ENCODE measurements at places on chromosomes 1 and 21.

GRCh38 chr21:17003763-17004373 is 509.0 kb upstream of the CXADR start:
- DNase-seq = peak; percentile 55

DNA sequence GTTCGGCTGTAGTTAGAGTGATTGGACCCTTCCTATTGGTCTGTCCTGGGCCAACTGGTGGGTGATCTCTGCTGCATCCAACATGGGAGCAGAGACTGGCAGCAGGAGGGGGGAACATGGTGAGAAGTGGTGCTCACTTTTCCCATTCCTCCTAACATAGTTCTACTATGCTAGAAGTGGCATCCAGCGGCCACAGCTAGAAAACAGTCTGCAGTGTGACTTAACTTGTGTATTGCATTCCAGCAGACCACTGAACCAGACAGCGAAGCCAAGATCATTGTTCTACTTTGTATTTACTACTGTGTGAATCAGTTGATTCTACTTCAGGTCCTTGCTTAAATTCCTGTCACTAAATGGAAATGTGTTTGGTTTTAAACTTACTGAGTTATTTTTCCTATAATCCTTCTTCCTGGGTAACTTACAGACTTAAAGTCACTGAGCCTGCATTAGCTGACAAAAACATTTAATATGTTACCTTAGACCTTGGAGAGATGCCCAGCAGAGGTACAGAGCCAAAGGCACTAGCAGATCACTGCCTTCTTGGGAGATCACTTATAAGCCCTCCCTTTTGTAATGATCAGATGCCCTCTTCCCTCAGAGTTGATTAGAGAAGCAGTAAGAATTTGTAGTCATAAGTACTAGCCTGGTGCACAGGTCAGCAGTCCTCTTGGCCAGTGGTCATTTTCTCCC is 8.2 kb downstream of the FABP3 start:
- DNase-seq = no peak

DNA sequence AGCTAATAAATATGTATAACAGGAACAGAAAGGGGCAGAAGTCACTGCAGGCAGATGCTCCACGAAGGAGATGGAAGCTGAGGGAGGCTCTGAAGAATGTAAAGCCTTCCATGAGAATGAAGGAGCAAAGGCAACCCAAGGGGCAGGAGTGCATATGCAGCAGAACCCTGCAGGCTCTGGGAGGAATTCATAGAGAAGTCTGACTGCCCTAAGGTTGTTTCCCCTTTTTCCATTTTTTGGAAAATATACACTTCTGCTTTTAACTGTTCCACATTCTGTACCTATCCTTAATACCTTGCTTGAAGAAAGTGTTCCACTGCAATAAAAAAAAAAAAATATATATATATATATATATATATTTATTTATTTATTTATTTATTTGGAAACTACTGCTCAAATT is 69.6 kb downstream of the CD34 start:
- no peak for DNase-seq

DNA sequence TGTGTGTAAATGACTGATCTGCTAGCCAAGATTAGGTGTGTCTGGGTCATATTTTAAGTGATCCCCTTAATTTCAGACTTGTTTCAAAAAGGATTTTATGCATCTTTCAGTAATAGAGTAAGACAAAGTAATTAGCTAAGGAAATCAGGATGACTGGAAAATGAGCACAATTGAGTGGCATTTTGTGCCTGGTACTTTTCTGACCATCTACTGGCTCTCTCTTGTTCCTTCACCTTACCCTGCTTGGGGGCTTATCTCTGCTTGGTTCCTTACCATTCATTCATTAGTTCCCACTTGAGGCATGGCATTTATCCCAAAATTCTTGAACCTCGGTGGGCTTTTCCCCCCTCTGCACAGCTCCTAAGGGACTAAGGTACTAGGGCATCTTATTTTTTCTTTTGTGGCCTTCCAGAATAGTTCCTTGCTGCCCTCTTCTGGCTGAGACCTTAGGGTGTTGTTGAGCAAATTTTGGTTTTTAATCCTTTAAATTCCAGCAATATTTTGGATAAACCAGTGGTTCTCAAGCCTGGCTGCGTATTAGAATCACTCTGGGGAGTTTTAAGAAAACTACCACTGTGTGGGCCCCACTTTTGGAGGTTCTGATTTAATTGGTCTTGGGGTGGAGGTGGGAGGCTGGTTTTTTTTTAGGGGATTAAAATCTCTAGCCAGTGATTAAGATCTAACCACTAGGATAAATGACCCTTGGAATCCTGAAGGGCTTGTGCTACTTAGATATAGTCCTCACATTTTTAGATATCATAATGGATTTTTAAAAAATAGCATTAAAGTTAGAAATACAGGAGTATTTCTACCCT is 50.8 kb downstream of the HS2ST1 start:
- DNase-seq = peak; percentile 49

GRCh38 chr1:155198547-155198906 is 9.2 kb downstream of the THBS3 start:
- DNase-seq = no peak

DNA sequence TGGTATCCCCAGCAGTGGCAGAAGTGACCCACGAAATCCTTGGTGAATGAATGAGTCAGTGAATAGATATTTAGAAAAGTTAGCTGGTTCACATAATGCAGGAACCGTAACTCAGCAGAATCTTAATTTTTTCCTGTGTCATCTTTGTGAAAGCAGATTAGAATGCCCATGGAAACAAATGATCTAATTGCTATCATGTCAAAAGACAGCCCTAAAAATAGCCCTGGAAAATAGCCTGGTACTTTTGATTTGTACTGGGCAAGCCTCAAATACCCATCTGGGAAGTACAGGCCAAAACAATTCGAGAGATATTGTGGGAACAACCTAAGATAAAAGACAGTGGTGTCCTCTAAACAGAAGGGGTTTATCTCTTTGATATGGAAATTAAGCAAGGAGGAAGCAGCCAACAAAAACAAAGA is 21.1 kb downstream of the FYB2 start:
- DNase-seq = peak; percentile 60

DNA sequence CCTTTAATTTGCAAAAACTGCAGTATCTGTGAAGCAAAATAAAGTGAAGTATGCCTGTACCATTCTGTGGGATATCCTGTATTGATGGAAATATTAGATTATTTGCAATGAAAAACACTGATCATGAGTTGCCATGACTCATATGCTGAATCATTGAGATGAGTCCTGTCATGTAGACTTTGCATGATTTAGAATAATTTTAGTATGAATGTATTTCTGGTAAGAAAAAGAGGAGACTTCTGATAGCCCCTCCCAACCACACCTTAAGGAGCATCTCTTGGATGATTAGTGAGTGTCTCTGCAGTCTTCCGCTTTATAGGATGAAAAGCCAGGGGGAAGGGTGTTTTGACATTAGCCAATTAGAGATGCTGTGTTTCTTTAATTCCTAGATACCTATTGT is 55.2 kb upstream of the PTGS2 start:
- DNase-seq = no peak

DNA sequence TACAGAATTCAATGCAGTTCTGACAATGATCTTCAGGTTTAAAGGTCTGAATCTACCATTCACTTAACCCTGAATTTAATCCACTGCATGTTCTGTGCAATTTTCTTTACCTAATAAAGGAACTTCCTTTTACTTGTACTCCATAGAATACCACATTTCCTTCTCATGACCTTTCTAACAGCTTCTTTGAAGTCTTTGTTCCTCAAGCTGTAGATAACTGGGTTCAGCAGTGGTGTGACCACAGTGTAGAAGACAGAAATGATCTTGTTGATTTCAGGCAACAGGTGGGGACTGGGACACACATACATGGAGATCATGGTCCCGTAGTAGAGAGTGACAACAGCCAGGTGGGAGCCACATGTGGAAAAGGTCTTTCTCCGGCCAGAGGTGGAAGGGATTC is 878 bp downstream of the OR11L1 start:
- DNase-seq = no peak

- DNase-seq = peak; percentile 41
These were observed 5.8 kb upstream of the FAM167B start for GRCh38 chr1:32241001-32241763.

GRCh38 chr21:26587736-26588201 is 14.7 kb upstream of the CYYR1 start:
- DNase-seq = peak; percentile 87

Measured in fibroblast of skin of scalp (primary cell).